Activated naive CD4-positive, alpha-beta T cell treated with anti-CD3 and anti-CD28 coated beads for 36 hours (primary cell): ENCODE measurements at places on chromosomes 7 and 10. TPM values are rescaled to one million over a fixed set of nuclear protein-coding genes. Genes with fewer than 3 reads are reported as not detected.

GRCh38 chr7:114422507-114423501 lies 8.2 kb downstream of the FOXP2 start:
- no peak overlapping the region for H3K4me3 ChIP-seq
- no peaks in the 10 kb centered on the region for H3K36me3 ChIP-seq
- no peak for DNase-seq
- H3K4me1 ChIP-seq, result no peaks in the 10 kb centered on the region
- no peak overlapping the region for H3K27ac ChIP-seq
- no peaks in the 10 kb centered on the region for H3K27me3 ChIP-seq

DNA sequence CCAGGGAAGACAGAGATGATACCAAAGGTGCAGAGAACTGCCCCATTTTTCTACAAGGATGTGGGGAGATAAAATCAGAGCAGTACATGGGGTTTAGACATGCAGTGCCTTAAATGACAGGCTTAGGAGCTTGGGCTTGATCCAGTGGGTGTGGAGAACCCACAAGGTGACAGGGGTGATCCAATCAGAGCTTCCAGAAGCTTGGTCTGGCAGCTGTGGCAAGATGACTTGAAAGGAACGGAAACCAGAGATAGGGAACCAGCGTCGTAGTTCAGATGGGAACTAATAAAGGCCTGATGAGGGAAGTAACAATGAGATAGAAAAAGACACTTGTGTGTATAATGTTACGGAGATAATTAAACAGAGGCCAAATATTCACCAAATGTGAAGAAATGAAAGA lies 80.7 kb downstream of the SLC37A3 start:
- H3K27me3 ChIP-seq, result no peaks in the 10 kb centered on the region
- H3K4me3 ChIP-seq, result no peak overlapping the region
- peaks cover 19% of the 10 kb centered on the region for H3K4me1 ChIP-seq
- H3K36me3 ChIP-seq, result no peaks in the 10 kb centered on the region
- DNase-seq, result no peak
- no peak overlapping the region for H3K27ac ChIP-seq

DNA sequence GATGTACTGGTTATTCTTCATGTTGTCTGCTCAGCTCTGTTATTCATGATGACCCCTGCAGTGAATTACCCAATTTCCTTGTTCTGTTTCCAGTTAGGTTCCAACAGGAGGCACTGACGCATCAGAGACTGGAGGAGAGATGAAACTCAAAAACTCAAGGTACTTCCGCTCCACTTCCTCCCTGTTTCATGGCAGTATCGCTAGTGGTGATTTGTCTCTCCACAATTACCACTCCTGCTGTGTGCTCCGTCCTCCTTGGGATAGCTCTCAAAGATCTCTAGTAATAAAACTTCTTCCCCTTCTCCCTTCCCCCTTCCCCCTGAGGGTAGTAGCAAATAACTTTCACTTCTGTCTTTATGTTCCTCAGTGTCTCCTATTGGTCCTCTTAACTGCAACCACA lies 107.4 kb upstream of the ABCB5 start:
- no peak overlapping the region for H3K27ac ChIP-seq
- no peak overlapping the region for H3K4me3 ChIP-seq
- H3K4me1 ChIP-seq, result no peaks in the 10 kb centered on the region
- DNase-seq, result no peak
- H3K27me3 ChIP-seq, result no peaks in the 10 kb centered on the region
- H3K36me3 ChIP-seq, result no peaks in the 10 kb centered on the region

DNA sequence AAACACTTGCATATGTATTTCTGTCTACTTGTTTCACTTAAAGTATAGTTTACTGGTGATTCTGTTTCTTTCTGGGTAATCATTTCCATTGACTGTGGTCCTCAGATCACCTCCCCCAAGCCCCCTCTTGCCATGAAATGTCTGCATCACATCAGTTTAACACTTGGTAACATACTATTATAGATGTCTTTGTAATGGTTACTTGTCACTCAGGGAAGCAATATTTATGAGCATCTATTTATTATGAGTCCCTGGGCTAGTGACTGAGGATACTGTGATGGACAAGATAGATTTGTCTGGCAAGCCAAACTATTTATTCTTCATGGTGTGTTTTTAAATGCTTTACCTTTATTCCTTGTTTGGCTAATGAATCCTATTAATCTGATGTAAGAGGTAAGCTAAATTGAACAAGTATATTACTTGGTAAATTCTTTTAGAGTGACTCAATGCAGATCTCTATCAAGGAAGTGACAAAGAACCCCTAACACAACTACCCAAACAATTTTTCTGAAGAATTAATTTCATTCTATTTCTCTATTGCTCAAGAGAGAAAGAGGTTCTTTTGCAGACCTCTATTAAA lies 270.9 kb downstream of the RELN start:
- H3K4me3 ChIP-seq, result no peak overlapping the region
- no peaks in the 10 kb centered on the region for H3K36me3 ChIP-seq
- no peak for DNase-seq
- H3K27me3 ChIP-seq, result peaks cover 15% of the 10 kb centered on the region
- H3K4me1 ChIP-seq, result no peaks in the 10 kb centered on the region
- no peak overlapping the region for H3K27ac ChIP-seq

DNA sequence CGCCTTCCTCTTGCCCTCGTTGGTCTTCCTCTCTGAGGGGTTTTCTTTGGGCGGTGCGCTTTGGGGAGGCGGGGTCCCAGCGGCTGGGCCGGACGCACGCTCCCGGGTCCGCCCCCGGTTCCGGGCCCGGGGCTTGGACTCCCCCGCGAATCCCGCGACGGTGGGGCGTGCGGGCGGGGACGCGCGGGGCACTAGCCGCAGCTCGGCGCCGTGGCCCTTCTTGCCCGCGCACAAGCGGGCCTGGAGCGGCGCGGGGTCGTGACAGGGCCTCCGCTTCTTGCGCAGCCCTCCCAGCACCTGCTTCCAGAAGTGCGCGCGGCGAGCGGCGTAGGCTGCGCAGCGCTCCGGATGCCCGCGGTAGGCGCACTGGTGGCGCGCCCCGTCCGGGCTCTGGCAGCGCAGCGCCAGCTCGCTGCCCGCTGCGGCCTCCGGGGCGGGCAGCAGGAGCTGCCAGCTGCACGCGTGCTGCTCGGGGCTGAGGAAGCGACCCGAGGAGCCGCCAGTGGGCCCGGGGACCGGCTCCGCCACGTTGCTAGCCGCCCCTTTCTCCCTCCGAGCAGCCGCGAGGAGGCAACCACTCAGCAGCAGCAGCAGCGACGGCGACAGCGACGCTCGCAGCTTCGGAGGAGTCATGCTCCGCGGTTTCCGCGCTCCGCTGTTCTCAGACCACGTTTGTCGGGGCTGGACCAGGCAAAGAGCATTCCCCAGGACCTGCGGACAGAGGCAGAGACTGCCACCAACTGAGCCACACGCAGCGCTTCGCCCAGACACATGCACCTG lies 759 bp downstream of the FGFBP3 start:
- peak overlapping the region; percentile 90 for H3K4me3 ChIP-seq
- H3K27ac ChIP-seq, result peak overlapping the region; percentile 74
- no peaks in the 10 kb centered on the region for H3K36me3 ChIP-seq
- H3K27me3 ChIP-seq, result peaks cover 7% of the 10 kb centered on the region

DNA sequence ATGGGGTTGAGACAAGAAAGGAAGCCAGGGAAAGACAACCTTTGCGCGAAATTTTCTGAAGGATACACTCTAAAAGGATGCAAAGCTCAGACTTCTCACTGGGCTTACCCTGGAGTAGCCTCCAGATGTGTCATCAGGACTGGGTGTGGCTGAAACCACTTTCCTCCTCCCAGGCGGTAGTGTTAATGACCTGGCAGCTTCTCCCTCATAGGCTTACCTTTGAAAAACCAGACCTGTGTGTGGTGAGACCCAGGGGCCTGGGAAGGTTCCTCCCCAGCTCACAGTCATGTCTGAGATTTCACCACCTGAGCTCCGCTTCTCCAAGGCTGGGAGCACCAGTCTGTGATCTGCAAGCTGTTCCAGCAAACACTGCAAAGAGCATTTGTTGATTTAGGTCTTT lies 93.7 kb downstream of the EPC1 start:
- no peaks in the 10 kb centered on the region for H3K27me3 ChIP-seq
- DNase-seq, result peak; percentile 17
- peaks cover 20% of the 10 kb centered on the region for H3K4me1 ChIP-seq
- no peak overlapping the region for H3K4me3 ChIP-seq
- H3K27ac ChIP-seq, result no peak overlapping the region

DNA sequence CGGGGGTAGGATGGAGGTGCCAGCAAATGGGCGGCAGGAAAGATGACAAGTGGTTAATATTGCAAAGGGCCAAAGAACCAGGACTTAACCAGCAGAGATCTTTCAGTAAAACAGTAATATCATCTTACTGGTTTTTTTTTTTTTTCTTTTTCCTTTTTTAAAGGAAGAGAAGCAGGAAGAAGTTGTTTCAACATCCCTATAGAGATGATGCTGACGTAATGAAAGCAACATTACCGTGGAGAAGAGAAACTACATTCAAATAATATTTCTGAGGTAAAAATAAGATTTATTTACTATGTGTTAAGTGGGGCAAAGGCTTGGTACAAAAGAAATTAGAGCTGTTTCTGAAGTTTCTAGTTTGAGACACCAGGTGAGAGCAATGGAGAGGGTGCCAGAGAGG lies 11.0 kb downstream of the MINDY3 start:
- H3K4me3 ChIP-seq, result no peak overlapping the region
- H3K4me1 ChIP-seq, result peaks cover 13% of the 10 kb centered on the region
- H3K36me3 ChIP-seq, result peaks cover 30% of the 10 kb centered on the region
- DNase-seq, result no peak
- no peak overlapping the region for H3K27ac ChIP-seq

GRCh38 chr10:5434017-5434753 lies 21.8 kb downstream of the NET1 start:
- no peak for DNase-seq
- no peak overlapping the region for H3K4me3 ChIP-seq
- H3K27ac ChIP-seq, result no peak overlapping the region
- H3K27me3 ChIP-seq, result no peaks in the 10 kb centered on the region
- H3K4me1 ChIP-seq, result peaks cover 8% of the 10 kb centered on the region

DNA sequence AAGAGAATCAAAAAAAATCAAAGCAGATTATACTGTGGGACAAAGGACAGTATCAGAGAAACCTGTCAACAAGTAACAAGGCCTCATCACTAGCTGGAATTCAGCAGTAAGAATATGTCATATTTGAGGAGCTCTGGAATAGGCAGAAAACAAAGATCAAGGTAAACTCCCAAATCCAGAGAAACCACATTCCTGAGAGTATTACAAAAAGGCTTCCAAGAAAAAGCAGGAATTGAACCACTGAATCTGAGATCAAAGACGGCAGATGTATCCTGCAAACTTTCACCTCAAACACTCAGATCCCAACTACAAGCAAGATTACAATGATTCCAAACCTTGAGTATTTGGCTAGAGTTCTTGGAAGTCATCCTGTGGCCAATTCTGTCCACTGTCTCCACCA lies 16.3 kb downstream of the TPK1 start:
- DNase-seq, result no peak
- H3K4me1 ChIP-seq, result peaks cover 79% of the 10 kb centered on the region
- no peak overlapping the region for H3K4me3 ChIP-seq
- no peaks in the 10 kb centered on the region for H3K27me3 ChIP-seq
- peaks cover 8% of the 10 kb centered on the region for H3K36me3 ChIP-seq

DNA sequence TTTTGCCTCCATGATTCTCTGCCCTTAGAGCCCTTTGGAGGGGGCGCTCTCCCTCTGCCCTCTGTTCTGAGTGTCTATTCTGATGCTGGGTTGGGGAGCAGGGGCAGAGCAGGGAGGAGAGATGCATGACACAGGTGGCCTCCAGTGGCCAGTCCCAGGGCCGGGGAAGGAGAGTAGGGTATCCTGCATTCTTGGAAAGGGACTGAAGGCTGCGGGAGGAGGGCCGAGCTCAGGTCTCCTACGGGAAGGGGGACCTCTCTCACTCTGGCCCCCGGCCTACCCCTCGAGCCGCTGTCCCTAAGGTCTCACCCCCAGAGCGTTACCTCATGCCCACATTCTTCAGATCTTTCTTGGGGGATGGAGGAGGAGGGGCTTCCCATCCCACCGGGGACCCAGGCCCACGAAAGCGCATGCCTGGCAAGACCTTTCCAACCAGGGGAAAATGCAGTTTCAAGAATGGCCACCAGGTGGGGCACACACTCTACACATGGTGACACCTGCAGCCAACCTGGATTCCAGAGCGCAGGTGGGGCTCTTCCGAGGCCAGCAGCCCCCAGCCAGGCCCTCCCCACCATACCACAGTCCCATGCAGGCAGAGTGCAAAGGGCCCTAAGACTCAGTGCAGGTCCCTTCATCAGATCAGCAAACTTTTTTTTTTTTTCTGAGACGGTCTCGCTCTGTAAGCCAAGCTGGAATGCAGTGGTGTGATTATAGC lies 86.4 kb downstream of the MYL10 start:
- H3K4me3 ChIP-seq, result no peak overlapping the region
- no peaks in the 10 kb centered on the region for H3K36me3 ChIP-seq
- peaks cover 1% of the 10 kb centered on the region for H3K4me1 ChIP-seq
- DNase-seq, result peak; percentile 89
- no peaks in the 10 kb centered on the region for H3K27me3 ChIP-seq

DNA sequence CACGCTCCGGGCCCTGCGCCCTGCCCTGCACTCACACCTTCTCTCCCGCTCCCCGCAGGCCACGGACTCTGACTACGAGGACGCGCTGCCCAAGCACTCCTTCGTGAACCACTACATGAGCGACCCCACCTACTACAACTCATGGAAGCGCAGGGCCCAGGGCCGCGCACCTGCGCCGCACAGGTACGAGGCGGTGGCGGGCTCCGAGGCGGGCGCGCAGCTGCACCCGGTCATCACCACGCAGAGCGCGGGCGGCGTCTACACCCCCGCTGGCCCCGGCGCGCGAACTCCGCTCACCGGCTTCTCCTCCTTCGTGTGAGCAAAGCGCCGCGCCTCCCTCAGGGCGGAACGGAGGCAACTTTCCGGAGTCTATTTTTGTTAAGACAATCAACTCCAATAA lies 417.0 kb upstream of the FOXK1 start:
- no peaks in the 10 kb centered on the region for H3K4me1 ChIP-seq
- no peak overlapping the region for H3K4me3 ChIP-seq
- H3K27ac ChIP-seq, result no peak overlapping the region
- H3K27me3 ChIP-seq, result peaks cover 6% of the 10 kb centered on the region
- DNase-seq, result no peak

GRCh38 chr10:47363781-47364180 lies 15.6 kb downstream of the RBP3 start:
- no peak overlapping the region for H3K4me3 ChIP-seq
- H3K4me1 ChIP-seq, result no peaks in the 10 kb centered on the region
- H3K27ac ChIP-seq, result no peak overlapping the region
- H3K36me3 ChIP-seq, result no peaks in the 10 kb centered on the region
- no peak for DNase-seq
- H3K27me3 ChIP-seq, result no peaks in the 10 kb centered on the region

DNA sequence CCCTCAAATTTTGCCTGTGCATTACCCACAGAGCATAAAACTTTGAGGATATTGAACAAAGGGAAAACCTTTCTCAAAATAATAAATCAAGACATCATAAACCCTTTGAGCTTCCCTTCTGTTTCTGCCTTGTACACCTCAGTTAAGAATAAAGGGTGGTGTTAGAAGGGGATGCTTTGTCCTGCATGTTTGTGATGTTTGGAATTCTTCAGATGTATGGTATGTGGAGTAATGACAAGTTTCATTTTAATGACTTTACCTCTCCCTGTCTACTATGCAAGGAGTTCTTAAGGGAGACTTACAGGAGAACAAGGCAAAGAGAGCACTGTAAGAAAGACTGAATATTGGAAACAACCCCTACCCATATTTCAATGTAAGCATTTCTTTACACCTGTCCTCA lies 99.2 kb downstream of the HECW1 start:
- no peaks in the 10 kb centered on the region for H3K4me1 ChIP-seq
- no peak overlapping the region for H3K27ac ChIP-seq
- no peak for DNase-seq
- H3K27me3 ChIP-seq, result peaks cover 21% of the 10 kb centered on the region
- H3K36me3 ChIP-seq, result no peaks in the 10 kb centered on the region

GRCh38 chr7:46725838-46726237 lies 804.8 kb upstream of the IGFBP3 start:
- no peaks in the 10 kb centered on the region for H3K4me1 ChIP-seq
- H3K36me3 ChIP-seq, result no peaks in the 10 kb centered on the region
- DNase-seq, result no peak
- no peaks in the 10 kb centered on the region for H3K27me3 ChIP-seq
- no peak overlapping the region for H3K27ac ChIP-seq

The CYP26C1 gene
- total RNA-seq, result not detected
